Effector CD4-positive, alpha-beta T cell (primary cell): ENCODE measurements at places on chromosomes 16 and 17.

DNA sequence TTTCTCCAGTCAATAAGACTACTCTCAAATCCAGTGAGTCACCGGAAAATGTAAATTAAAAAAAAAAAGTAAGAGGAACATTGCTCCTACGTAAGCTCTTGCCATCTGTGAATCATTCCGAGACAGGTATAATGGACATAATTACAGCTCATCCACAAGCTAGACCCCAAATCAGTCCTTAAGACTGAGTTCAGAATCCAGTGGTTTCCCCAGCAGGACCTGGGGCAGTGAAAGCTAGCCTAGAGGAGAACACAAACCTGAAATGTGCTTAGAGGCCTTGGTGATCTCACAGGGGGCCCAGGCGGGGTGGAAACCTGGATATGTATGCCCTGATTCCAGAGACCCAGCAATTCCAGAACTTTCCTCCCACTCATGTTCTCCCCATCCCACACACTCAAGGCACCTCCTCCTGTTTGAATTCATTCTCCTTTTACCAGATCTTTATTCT is 132.0 kb downstream of the COPRS start:
- no peak for DNase-seq

DNA sequence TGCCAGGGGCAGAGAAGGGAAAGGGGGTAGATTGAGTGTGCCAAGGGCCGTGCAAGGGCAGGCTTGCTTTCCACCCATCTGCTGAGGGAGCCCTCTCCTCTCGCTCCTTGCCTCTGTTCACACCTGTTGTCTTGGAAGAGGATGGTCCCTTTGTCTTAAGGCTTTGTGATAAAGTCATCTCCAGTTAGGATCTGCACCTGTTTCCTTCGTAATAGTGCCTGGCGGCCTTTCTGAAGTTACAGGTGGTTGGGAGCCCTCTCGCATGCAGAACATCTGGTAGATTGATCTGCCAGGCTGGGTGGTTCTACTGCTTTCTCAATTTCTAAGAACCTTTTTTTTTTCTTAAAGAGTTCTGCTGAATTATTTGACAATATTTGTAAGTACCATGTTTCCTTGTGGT is 16.3 kb downstream of the UBFD1 start:
- no peak for DNase-seq

- no peak for DNase-seq
Measured at GRCh38 chr17:8173871-8174322, 2.3 kb downstream of the TMEM107 start.

DNA sequence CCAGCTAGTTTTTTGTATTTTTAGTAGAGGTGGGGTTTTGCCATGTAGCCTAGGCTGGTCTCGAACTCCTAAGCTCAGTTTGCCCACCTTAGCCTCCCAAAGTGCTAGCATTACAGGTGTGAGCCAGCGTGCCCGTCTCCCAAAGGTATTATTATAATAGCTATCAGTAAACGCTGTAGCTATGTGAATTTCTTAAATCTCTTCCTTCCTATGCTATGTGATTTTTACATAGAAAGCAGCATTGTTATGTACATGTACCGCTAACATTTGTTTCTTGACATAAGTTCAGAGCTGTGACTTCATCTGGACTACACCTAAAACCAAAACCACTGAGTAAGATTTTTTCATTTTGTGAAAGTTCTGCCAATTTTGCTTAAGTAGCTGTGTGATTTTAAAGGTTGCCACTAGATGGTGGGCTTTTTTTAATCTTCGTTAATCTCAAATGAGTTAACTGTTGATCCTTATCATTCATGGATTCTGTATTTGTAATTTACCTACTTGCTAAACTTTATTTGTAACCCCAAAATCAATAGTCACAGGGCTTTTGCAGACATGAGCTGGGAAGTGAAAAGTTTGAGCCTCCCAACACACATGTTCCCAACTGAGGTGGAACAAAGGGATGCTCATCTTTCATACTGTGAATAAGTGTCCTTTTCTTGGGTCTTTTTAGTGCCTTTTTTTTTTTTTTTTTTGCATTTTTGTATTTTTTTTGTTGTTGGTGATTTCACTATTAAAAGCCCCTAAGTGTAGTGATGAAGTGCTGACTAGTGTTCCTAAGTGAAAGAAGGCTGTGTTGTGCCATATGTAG is 21.9 kb downstream of the PRKAR1A start:
- DNase-seq = no peak

GRCh38 chr16:75010427-75010826 is 11.6 kb downstream of the ZNRF1 start:
- no peak for DNase-seq

- DNase-seq = no peak
Measured at GRCh38 chr16:13100970-13101369, 199.6 kb downstream of the SHISA9 start.

DNA sequence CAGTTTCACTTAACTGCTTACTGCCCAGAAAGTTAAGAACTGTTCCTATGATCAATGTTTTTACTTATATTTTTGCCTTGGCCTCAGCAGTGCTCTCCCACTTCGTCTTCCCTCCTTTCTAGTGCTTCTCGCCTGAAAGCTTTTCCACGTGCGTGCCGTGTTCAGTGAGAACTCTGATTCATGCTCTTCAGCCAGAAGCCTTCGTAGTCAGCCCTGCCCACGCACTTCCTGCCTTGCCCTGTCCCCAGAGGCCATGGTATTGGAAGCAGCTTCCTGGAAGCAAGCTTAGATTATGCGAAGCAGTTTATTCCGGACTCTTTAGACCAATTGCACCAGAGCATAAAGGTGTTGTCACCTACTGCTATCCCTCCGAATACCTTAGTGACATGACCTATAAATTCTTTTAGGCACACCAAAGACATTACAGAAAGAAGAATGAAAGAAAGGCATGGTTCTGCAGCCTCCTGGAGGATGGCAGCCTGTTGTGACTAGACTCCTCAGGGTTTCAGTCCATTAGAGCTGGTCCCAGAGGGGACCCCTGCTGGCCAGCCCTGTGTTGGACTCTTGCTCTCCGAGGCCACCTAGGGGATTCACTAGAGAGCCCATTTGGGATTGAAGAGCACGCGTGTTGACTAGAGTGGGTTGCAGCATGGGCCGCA is 105.2 kb downstream of the RPTOR start:
- DNase-seq = peak; percentile 37

DNA sequence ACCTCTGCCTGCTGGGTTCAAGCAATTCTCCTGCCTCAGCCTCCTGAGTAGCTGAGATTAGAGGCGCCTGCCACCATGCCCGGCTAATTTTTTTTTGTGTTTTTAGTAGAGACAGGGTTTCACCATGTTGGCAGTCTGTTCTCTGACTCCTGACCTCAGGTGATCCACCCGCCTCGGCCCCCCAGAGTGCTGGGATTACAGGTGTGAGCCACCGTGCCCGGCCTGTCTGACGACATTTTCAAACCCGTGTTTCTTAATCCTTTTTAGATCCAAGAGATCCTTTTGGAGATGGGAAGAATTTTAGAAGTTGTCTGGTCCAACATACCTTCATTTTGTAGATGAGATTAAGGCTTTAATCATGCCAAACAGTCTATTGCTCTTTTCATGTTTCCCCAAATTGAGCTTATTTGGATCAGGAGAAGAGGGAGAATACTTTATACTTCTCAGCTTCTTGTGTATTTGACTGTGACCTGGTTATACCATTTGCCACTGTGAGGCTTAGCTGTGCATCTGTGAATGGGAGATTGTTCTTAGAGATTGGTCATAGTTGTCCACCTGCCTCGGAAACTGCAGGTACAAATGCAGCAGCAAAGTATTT is 25.8 kb downstream of the USP10 start:
- no peak for DNase-seq

DNA sequence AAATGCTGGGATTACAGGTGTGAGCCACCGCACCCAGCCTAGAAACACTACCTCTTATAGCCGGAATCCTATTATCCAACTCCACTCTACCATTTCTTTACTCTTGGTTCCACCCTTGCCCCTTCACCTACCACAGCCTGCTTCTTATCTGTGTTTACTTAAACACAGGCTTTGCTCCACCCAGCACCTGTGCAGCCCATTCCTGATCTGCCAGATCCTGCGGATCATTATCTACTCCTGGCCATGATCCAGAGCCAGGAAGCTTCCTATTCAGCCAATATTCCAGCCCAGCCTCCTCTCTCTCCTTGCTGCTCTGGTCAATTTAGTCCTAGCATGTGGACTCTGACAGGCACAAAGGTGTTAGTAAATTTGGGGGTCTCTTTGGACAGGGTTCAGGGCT is 98.8 kb upstream of the MED13 start:
- no peak for DNase-seq

- DNase-seq = no peak
Measured at GRCh38 chr16:30778549-30779244, 8.3 kb downstream of the ZNF629 start.

DNA sequence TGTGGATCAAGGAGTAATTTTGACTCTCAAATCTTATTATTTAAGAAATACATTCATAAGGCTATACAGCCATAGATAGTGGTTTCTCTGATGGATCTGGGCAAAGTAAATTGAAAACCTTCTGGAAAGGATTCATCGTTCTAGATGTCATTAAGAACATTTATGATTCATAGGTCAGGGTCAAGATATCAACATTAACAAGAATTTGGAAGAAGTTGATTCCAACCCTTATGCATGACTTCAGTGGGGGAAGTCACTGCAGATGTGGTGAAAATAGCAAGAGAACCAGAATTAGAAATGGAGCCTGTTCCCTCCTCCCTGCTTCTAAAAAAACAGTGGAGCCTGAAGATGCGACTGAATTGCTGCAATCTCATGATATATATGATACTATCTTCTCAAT is 36.6 kb upstream of the HNF1B start:
- no peak for DNase-seq

GRCh38 chr16:52450916-52451315 is 96.0 kb downstream of the TOX3 start:
- no peak for DNase-seq

DNA sequence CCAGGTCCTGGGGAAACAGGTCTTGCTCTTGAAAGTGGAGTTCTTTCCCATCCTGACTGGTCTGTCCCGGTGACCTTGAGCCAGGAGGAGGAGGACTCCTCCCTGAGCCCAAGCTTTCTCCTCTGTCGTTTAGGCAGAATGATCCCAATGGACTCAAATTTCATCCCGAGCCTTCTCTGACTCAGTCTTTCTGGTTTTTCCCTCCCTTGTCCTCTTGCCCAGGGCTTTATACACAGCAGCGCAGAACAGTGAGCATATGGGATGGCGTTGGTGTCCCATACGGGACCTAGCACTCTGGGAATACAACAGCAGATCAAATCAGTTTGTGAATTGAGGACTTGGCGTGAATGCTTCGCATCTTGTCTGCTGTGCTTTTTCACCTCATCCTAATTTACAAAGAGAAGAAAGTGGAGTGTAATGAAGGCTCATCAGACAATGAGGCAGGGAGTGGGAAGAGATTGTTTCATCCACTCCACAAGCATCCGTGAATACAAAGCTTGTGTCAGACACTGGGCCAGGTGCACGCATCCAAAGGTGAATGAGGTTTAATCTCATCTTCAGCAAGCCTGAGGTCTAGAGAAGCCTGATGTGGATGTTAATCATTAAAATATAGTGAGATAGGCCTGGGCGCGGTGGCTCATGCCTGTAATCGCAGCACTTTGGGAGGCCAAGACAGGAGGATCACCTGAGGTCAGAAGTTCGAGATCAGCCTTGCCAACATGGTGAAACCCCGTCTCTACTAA is 1.1 kb upstream of the XYLT1 start:
- no peak for DNase-seq

- DNase-seq = no peak
Measured at GRCh38 chr17:44170499-44171201, at the start of gene ASB16. Gene ASB16 (plus strand): TSS chr17:44170704. CDS start chr17:44170790, 86 bp downstream.

GRCh38 chr17:28279411-28279810 is 39.6 kb upstream of the TMEM97 start:
- DNase-seq = no peak

DNA sequence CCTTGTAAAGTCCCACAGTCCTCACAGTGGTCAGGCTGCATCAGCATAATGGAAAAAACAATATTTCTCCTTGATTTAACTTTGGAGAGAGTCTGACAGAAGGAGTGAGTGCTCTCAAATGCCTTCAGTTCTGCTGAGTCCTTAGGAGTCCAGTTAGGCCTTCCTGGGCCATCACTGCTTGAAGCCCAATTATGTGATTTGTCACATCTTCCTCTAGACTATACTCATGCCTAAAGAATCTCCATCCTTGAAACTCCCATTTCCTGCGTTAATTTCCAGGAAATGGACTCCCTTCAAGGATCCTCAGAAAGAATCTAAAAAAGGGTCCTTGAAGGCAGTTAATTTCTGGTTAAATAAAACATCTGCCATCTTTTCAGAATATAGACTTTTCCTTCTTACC is 52.8 kb downstream of the SLFN5 start:
- DNase-seq = no peak

DNA sequence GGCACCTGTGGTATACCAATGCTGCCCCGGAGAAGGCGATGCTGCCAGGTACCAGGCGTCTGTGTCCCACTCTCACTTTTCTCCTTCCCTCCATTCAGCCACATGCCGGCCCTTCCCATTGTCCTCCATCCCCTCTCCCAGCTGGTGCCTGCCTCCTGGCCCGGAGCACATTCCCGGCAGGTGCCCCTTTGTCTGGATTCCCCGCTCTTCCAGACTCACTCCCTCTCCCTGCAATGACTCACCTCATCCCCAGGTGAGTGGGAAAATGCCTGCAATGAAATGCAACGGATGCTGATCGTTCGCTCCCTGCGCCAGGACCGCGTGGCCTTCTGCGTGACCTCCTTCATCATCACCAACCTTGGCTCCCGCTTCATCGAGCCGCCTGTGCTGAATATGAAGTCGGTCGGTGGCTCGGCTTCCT is 10.4 kb upstream of the KDM6B start:
- no peak for DNase-seq

DNA sequence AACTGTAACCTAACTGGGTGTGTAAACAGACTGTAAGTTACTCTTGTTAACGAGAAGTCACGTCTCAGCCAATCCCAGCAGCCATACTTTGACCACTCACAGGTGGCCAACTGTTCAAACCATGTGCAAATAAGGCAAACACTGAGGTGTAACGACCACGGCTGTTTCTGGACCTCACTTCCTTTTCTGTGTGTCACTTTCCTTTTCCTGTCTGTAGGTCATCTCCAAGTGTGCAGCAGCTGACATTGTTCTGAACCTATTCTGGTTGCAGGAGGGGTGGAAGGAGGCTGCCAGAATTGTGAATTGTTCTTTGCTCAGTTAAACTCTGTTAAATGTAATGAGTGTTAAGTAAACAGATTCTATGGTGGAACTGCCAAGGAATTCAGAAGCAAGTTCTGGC is 627.4 kb downstream of the KCNJ2 start:
- no peak for DNase-seq
